ENCODE measurements at places on chromosomes 11 and 22.

GRCh38 chr22:18103527-18104269, 6.9 kb upstream of the TUBA8 start:
- DNase-seq: no peak

DNA sequence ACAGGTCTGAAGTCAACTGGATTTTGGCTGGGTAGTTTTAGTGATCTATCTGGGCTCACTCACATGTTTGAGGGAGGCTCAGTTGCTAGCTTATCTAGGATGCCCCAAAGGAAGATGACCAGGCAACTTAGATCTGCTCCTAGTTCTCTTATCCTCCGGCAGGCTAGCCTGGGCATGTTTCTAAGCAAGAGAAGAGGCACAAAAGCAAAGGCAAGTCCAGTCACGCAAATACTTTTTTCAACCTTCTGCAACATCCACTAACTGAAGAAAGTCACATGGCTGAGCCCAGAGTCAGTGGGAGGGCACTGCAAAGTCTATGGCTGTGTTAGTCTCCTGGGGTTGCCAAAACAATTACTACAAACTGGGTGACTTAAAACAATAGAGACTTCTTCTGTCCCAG, 32.9 kb upstream of the FSHB start:
- no peak for DNase-seq

DNA sequence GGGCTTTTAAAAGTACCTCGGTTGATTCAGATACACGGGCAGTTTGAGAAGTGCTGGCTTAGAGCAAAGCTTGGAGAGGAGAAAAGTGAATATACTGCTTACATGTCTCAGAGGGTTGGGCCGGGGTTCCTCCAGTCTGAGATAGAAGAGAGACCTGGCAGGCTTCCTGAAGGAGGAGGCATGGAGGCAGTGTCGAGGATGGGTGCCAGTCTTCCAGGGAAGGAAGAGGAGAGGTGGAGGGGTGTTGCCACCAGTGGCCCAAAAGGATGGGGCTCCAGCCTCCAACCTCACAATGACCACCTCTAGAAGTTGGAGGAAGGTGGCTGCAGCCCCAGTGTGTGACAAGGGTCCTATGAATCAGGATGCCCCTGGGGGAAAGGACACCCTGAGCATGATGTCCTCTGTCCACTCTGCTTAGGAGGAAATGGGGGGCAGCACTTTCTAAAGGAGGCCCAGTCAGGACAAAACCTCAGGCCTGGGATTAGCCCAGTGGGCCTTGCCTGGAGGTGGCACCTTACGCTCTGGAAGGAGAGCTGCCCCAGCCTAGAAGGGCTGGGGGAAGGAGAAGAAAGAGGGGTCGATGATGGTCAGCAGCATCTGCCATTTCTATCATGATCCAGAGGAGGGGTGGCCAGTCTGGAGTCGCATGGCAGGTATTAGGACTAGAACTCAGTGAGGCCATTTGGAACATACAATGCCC, 65.2 kb downstream of the CD82 start:
- DNase-seq: no peak

GRCh38 chr22:49879871-49880270, 26.2 kb downstream of the ZBED4 start:
- DNase-seq: no peak

DNA sequence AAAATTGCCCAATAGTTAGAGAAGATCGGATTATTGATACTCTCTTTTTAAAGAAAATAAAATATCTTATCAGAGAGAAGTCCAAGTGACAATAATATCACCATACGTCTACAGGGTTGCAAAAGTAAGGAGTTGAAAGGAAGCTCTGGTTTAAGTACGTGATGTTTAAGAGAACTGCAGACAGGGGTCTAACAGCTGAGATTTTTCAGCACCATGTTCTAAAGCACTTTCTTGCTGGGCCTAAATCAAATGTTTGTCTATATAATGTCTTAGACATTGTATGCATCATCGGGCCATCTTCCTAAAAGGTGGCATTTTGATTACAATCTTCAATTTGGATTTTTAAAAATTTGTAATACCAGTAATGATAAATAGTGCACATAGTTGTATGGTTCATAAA, 133.3 kb downstream of the RRAS2 start:
- DNase-seq: no peak

DNA sequence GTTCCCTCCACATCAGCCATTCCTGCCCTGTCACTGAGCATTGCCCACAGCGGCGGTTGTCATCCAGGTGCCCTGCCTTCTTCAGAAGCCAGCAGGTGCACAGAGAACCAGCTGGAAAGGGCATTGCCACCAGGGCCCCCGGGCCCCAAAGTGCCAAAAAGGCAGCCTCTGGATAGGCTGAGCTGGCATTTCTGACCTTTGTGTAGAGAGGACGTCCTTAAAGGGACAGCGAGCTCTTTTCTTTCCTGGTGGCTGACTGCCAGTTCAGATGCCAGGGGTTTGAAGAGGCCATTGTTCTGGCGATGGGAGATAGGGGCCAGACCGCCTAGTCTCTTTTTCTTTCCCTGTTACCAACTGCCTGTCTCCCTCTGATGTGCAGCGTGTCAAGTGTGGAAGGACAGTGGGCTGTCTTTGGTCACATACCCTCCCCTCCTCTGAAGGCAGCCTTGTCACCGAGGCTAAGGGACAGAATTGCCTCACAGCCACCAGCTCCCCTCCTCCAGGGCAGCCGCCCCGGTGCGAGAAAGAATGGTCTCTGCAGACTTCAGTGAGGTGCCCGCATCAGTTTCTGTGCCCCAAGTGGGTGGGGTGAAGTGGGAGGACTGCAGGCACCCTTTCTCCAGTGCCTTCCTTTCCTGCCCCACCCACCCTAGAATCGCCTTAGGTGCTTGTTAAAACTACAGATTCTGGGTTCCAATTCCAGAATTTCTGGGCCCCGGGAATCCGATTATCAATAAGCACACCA, 109.6 kb downstream of the SCN3B start:
- no peak for DNase-seq

DNA sequence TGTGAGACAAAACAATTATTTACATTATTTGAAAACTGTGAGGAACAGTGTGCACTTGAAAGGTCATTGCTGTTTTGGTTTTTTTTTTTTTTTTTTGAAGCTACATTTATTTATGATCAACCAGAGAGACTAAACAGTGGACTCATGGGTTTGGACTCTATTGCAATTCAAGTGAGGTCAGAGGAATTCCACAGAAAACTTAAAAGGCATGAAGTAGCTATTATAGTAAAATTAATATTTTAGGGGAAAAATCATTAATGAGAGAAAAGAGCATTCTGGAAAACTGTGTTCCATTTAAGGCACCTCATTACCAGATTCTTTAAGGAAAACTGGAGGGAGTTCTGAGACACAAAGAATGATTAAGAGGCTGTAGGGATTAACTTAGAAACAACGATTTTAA, 102.8 kb downstream of the WNT11 start:
- no peak for DNase-seq

DNA sequence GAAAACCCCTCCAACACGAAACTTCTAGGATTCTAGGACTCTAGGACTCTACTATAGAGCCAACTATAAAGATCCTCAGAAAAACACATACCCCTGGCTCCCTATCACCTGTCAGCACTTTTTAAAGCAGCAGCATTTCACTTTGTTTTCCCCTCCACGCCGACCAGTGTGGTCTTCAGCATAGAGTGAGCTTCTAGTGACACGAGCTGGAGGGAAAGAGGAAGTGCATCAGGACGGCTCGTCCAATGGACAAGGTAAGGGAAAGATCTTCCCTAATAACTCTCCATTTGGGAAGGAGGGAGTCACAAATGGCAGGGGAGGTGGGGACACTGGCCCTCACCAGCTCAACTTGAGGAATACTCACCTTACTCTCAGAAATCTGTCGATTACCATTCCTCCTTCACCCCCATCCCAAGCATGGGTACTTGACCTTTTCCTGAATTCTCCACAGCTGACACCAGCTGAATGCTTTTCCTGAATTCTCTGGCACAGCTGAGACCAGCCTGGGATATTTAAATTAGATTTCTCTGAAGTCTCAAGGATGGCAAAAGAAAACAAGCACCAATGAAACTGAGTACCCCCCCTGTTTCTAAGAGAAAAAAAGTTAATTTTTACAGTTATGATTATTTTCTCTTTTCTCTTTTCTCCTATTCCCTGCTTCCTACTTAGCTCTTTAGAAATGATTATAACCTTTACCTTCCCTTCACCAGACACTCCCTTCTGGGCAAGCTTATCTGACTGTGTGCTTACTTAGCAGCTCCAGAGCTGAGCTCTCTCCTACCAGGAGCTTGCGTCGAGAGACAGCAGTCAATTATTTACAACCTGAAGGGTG, 33.3 kb upstream of the NNMT start:
- no peak for DNase-seq

Data from activated CD8-positive, alpha-beta memory T cell treated with anti-CD3 and anti-CD28 coated beads for 1 hour (primary cell).